ENCODE measurements at places on chromosomes 2 and 18.

GRCh38 chr18:32368991-32369390 is 101.7 kb downstream of the GAREM1 start:
- no peak for DNase-seq

DNA sequence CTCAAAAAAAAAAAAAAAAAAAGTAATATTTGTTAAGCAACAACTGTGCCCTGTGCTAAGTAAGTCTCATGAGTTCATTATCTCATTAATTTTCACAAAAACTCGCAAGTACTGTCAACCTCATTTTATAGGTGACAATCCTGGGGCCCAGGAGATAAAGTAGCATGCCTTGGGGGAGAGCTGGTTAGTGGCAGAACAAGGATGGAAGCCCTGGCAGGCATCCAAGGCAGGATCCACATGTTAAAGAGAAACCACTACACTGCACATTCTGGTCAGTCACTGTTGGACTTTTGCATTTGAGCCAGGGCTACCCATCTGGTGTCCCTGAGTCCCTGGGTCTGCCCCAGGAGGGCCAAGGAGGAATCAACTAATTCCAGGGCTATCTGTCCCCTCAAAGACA is 54.6 kb downstream of the ZFP36L2 start:
- no peak for DNase-seq

- peak; percentile 34 for DNase-seq
These were observed 353.1 kb upstream of the FANCL start for GRCh38 chr2:58594175-58594574.

DNA sequence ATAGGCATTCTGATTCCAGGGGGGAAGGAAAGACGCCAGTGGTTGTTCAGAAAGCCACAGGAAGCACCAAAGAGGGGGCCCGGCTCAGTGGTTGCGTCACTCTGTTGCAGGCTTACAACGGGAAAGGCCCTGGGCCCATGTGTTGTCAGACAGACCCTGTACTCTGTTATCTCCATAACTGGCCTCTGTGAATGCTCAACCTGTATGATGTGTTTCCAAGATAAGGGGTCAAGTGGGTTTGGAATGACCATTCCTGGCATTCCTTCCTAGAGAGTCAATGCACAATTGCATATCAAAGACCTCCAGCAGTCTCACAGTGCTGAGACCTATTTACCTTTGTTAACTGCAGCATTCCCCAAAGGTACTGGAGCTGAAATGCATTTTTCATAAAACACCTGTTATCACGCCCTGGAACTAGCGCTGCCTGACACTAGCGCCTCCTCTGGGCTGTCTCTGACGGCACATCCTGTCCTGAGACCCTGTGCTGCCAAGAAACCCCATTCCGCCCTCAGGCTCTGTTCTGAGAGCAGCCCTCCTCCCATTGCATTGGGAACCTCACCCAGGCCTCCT is 13.2 kb upstream of the LRRFIP1 start:
- no peak for DNase-seq

DNA sequence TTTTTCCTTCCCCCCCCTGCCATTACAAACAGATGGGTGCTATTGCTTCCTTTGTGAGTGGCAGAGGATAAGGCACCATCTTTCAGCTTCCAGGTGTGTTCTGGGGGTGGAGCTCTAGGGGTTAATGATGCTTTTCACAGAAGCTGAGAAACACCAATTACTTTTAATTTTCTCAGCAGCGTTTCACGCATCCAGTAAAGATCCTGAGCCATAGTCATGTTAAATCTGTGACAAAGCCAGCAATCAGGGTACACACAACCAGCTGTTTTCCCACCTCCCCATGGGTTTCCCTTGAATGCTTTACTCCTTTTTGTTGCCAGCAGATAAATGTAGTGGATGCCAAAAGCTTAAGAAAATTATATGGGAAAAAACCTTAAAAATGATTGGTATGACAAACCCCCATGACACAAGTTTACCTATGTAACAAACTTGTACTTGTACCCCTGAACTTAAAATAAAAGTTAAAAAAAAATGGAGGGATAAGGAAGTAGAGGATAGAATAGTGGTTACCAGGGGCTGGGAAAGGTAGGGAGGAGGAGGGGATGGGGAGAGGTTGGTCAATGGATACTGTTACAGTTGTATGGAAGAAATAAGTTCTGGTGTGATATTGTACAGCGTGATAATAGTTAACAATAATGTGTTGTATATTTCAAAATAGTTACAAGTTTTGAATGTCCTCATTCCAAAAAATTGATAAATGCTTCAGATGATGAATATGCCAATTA is 70.0 kb downstream of the ACOXL start:
- DNase-seq = no peak

GRCh38 chr2:154189953-154190352 is 318.2 kb downstream of the GALNT13 start:
- DNase-seq = no peak

DNA sequence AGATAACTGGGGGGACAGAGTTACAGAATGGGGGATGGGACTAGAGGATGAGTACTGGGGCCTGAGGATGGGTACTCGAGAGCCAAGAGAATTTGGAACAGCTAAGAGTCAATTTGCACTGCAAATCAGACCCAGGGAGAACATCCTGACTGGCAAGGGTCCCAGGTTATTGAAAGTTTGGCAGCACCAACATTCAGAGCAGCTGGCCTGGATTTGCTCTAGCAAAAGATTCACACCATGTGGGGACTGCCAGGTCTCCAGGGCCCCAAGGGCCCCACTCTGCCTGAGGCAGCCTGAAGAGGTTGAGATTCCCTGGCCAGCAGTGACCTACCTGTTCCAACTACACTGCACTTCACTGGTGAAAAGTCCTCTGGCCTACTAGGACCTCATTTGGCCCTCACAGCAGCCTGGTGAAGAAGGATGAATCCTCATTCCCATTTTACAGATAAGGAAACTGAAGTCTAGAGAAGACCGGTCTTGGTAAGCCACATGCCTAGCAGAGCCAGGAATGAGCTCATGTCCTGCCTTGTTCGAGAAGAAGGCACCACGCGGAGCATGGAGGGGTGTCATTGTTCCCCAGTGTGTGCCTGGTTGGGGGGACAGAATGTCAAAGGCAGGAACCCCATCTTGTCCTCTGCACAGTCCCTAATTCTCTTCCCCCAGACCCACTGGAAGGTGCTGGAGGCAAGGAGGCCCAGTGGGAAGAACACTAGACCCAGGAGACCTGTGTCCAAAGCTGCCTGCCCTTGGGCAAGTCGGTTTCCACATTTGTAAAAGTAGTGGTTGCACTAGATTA is 258.6 kb downstream of the TNS1 start:
- no peak for DNase-seq

DNA sequence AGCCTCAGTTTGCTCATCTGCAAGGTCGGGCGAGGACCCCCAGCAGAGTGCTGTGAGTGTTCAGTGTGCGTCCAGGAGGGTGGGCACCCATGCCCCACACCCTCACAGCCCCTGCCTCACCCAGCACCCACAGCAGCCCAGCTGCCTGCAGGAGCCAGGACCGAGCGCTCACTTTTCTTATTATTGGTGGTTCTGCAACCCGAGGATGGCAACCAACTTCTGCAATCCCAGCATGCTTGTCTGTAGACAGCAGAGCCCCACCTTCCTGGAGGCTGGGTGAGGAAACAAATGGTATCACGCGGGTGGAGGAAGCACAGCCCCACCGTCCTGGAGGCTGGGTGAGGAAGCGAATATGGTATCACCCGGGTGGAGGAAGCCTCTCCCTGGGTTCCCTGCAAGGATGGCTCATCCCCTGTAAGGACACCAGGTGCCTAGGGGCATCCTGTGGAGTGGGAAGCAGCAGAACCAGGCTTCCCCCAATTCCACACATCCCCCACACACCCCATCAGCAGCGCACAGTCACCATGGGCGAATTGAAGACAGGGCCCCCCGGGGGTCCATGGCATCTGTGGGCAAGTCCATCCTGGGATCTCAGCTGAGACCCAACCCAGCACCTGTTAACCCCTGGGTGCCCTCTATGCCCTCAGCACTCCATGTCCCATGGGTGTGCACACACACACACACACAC is 220.5 kb upstream of the RAB6C start:
- DNase-seq = no peak

DNA sequence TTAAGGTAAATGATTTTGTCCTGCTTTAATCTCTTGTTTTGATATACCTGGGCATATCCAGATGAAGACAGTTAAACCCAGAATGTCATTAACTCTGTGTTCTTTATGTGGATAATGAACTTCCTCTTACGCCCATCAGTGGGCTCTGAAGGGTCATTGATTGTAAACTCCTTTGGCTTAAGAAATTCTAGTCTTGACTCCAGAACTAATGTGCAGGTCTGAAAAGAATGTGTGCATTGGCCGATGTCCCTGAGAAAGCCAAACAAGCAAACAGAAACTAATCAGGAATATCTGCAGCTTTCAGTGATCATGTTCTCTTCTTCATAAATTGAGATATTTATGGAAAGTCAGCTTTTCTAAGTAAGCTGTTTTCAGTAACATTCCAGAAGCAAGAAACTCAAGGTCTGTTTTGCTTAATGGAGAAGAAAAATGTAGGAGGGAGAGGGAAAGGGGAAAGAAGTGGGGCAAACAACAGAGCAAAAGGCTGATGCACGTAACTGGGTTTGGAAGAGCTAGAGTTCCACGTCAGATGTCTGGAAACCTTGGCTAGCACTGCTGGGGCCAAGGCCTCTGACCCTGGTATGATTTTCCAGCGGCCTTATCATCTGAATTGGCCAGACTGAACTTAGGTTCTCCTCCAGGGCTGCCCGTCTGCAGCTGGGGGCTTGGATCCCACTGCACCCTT is 61.3 kb upstream of the FHL2 start:
- DNase-seq = no peak

- no peak for DNase-seq
These were observed 247.8 kb downstream of the BCL2 start for GRCh38 chr18:63071701-63072141.

GRCh38 chr2:231052494-231053451 is 3.9 kb upstream of the PSMD1 start:
- peak; percentile 73 for DNase-seq

DNA sequence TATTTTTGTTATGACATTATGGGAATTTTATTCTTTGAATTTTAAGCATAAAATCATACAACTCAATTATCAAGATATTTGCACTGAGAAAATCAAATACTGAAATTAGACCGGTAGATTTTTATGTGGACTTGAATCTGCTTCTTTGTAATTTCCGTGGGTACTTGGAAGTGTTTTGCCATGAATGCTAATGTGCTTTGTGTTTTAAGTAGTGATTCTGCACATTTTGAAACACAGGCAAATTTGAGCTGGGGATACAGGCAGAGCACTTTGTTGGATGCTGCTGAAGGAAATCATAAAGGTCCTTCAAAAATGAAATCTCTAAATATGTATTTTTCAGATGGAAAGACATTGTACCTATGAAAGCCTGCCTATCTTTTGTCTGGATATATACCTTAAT is 446.3 kb upstream of the POU3F3 start:
- no peak for DNase-seq

DNA sequence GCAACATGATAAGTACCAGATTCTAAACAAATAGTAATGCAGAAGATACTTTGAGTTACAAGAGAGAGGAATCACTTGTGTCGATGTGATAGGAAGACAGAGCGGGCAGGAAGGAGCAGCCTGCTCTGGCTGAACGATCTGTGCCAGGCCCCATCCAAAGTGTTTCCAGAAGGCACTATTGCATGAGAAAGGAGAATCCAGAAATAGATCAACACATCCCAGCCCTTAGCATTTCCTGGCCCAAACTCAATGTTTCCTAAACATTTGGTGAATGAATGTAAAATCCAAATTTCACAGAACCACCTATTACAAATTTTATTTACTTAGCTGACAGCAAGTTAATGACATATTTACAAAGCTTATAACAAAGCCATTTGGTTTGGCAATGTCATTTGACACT is 257.2 kb downstream of the TXNL1 start:
- DNase-seq = no peak

DNA sequence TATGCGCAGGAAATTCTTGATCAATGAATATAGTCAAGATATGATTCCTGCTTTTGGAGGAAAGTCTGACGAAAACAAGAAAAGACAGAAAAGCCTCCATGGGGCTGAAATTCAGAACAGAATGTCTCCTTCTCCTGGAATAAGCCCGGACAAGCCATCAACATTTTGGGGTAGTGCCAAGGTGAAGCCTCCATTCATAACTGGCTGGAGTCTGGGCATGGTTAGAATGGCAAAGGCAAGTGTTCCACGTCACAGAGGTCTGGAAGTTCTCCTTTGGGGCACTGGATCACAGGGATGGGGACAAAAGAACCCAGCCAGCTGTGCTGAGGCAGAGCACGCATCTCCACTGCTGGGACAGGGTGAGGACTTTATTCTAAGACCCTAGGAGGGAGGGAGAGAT is 505.7 kb downstream of the CMPK2 start:
- no peak for DNase-seq

DNA sequence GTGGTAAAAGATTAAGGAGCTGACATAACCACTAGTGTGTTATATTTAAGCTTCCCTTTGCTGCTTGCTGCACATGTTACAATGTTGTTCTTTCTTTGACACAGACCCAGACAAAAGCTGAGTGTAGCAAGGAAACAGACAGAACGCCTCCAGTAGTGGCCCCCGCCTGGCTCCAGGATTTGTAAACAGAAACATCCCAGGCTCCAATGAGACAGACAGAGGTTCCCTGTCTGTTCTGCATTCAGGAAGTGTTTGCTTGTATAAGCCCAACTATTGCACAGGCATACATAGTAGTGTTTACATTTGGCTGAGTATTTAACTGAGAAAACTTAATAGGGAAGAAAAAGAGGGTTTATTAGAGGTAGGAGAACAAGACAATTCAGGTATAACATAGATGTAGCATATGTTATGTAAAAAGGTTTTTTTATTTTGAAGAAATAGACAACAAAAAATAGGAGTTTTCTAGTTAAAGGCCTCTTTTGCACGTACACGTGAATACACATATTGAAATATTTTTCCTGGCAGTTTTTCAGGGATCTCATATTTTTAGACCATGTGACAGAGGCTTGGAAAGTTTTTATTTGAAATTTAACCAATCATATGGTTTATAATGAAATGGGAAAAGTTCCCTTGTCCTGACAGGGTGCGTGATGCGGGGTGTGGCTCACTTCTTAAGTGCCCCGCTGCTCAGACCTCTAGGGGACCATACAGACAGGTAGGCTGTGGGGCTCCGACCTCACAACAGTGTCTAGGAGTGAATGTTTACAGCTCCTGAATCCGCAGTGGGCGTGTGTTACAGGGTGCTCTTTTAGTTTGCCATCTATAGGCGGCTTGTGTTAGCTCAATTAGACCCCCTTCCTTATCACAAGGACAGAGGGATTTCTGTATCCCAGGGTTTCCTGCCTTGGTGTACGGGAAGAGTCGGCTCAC is 118.4 kb downstream of the BMPR2 start:
- DNase-seq = no peak

GRCh38 chr2:129906139-129906860 is 73.2 kb upstream of the RAB6C start:
- DNase-seq = no peak

GRCh38 chr2:173623438-173624319 is 269.0 kb downstream of the CDCA7 start:
- DNase-seq = no peak
